Heart right ventricle (tissue), 16 donors: ENCODE measurements at places on chromosomes 3 and 15. TPM values are rescaled to one million over a fixed set of nuclear protein-coding genes. Genes with fewer than 3 reads are reported as not detected.
A peak's percentile ranks its signal among the peaks of the same experiment; 100 is the strongest.

GRCh38 chr3:104257486-104257885 lies 1109.2 kb upstream of the ALCAM start:
- no peak overlapping the region for H3K27ac ChIP-seq
- no peak overlapping the region for H3K4me3 ChIP-seq
- H3K27me3 ChIP-seq: no peaks in the 10 kb centered on the region
- DNase-seq: no peak
- H3K4me1 ChIP-seq: no peaks in the 10 kb centered on the region

ARPP21 gene
- total RNA-seq: not detected

DNA sequence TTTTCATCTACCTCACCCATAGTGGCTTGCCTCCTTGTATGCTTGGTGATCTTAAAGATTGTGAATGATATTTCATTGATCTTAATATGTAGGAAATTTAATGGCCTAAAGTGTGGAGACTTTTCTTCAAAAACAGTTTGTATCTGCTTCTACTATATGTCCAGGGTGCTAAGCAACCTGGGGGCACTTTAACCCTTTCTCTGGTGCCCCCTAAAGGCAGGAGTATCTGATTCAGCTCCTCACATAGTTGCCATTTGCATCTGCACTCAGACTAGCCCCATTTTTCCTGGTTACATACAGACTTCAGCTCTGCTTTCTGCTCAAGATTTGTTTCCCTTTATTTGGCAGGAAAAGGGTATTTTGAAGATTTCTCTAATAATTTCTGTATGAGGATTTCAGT lies 5.2 kb upstream of the PFN2 start:
- DNase-seq: no peak
- H3K4me1 ChIP-seq: peaks cover 21% of the 10 kb centered on the region
- no peak overlapping the region for H3K27ac ChIP-seq
- H3K36me3 ChIP-seq: no peaks in the 10 kb centered on the region

FEZF2 gene
- total RNA-seq: not detected

DNA sequence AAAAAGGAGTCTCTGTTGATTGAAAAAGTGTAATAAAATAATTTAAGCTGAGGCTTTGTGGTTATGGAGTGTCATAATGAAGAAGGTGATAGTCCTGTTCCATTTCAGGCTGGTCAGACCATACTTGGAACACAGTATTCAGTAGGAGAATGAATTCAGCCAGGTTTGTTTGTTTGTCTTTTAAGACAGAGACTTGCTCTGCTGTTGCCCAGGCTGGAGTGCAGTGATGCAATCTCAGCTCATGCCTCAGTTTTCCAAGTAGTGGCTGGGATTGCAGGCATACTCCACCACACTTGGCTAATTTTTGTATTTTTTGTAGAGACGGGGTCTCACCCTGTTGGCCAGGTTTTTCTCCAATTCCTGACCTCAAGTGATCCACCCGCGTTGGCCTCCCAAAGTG lies 33.5 kb downstream of the IQGAP1 start:
- H3K27me3 ChIP-seq: no peaks in the 10 kb centered on the region
- no peak overlapping the region for H3K4me3 ChIP-seq
- DNase-seq: no peak
- H3K4me1 ChIP-seq: peaks cover 83% of the 10 kb centered on the region
- peaks cover 8% of the 10 kb centered on the region for H3K36me3 ChIP-seq

- H3K27ac ChIP-seq: peak overlapping the region; percentile 79
- H3K4me3 ChIP-seq: no peak overlapping the region
- H3K27me3 ChIP-seq: no peaks in the 10 kb centered on the region
- no peaks in the 10 kb centered on the region for H3K36me3 ChIP-seq
- DNase-seq: peak; percentile 83
Observed at GRCh38 chr3:151168269-151169094, 34.5 kb downstream of the GPR171 start.

DNA sequence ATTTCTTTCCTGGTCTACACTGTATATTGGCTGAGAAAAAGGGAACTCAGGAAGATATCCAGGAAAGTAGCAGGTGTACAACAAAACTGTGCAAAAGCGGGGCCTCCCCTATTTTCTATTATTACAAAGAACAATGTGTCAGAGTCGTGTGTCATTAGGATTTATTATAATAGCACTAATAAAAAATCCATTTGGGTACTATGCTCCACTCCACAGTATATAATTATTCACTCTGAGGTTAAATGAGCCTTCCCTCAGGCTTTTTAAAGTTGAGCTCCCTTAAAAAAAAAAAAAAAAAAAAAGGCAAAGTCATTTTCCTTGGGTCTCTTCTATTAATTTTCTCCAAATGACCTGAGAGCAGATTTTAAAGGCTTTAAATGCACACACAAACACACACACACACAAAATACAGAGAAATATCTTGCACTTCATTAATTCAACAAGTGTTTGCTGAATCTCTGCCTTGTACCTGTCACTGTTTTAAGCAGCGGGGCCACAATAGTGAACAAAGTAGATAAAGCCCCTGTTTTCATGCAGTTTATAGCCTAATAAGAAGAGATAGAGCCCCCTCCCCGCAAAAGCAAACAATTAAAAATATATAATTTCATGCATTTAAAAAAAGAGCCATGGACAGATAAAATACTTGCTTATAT lies 1.3 kb upstream of the DPP8 start:
- H3K36me3 ChIP-seq: peaks cover 18% of the 10 kb centered on the region
- DNase-seq: no peak
- peaks cover 31% of the 10 kb centered on the region for H3K4me1 ChIP-seq
- H3K27me3 ChIP-seq: no peaks in the 10 kb centered on the region
- H3K27ac ChIP-seq: no peak overlapping the region

DNA sequence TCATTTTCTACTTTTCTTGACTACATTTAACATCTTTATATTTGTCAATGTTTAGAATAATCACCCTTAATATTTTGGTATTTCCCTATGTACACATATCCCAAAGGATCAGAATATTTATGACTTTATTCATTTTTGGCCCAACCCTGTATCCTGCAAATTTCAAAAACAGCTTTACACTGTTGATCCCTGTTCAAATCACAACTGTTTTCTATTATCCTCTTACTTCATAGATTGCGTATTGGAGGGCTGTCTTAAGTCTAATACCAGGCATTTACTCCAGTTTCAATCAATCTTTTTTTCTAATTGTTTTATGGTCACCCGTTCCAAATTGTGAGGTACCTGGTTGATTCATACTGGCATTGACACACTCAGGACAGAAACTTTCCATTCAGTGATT lies 107.9 kb downstream of the RPL22L1 start:
- H3K4me3 ChIP-seq: no peak overlapping the region
- H3K36me3 ChIP-seq: no peaks in the 10 kb centered on the region
- no peak overlapping the region for H3K27ac ChIP-seq
- H3K27me3 ChIP-seq: no peaks in the 10 kb centered on the region

DNA sequence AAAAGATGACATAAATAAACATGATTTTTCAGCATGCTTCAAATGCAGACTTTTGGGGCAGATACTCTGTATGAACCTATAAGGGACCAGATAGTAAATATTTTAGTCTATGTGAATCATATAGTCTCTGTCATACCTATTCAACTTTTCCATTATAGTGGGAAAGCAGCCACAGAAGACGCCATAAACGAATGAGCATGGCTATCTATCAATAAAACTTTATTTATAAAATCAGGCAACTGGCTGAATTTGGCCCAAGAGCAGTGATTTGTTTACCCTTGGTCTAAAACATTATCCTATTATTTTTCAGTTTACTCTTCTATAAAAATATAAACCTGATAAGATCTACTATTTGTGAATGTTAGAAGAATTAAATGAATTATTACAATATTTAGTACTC lies 25.9 kb upstream of the VEPH1 start:
- DNase-seq: no peak
- no peak overlapping the region for H3K27ac ChIP-seq
